ENCODE measurements at places on chromosomes 1 and 21.
A peak's percentile ranks its signal among the peaks of the same experiment; 100 is the strongest.

- peaks cover 7% of the 10 kb centered on the region for H3K36me3 ChIP-seq
- peaks cover 10% of the 10 kb centered on the region for H3K4me1 ChIP-seq
- no peak overlapping the region for H3K4me3 ChIP-seq
- H3K27me3 ChIP-seq = no peaks in the 10 kb centered on the region
Measured at GRCh38 chr1:201515895-201516294, 9.0 kb upstream of the CSRP1 start.

GRCh38 chr1:57761628-57762027 is 337.8 kb upstream of the DAB1 start:
- H3K4me1 ChIP-seq = no peaks in the 10 kb centered on the region
- H3K4me3 ChIP-seq = no peak overlapping the region
- DNase-seq = no peak
- H3K36me3 ChIP-seq = no peaks in the 10 kb centered on the region
- no peak overlapping the region for H3K27ac ChIP-seq

DNA sequence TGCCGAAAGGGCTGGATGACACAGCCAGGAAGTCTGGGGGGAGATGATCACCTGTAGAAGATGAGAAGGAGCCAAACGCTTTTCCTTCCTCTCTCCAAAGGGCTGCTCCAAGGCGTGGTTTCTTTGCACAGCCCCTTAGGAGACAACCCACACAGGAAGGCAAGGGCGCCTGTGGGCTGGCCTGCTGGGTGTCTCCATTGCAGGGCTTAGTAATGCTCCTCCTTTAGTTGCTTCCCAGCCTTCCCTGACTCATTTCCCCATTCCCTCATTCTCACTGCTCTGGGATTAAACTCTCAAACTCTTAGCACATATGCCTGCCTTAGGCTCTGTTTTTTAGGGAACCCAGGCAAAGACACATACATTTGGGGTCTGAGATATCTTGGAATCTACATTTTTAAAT is 1.7 kb upstream of the CLCA1 start:
- H3K36me3 ChIP-seq = no peaks in the 10 kb centered on the region
- H3K4me1 ChIP-seq = peaks cover 2% of the 10 kb centered on the region
- DNase-seq = no peak
- H3K27ac ChIP-seq = no peak overlapping the region
- no peaks in the 10 kb centered on the region for H3K27me3 ChIP-seq
- no peak overlapping the region for H3K4me3 ChIP-seq

- H3K4me3 ChIP-seq = no peak overlapping the region
- peaks cover 10% of the 10 kb centered on the region for H3K4me1 ChIP-seq
- peaks cover 12% of the 10 kb centered on the region for H3K36me3 ChIP-seq
- no peak for DNase-seq
- H3K27me3 ChIP-seq = no peaks in the 10 kb centered on the region
Measured at GRCh38 chr1:24442764-24443163, 27.2 kb downstream of the NIPAL3 start.

DNA sequence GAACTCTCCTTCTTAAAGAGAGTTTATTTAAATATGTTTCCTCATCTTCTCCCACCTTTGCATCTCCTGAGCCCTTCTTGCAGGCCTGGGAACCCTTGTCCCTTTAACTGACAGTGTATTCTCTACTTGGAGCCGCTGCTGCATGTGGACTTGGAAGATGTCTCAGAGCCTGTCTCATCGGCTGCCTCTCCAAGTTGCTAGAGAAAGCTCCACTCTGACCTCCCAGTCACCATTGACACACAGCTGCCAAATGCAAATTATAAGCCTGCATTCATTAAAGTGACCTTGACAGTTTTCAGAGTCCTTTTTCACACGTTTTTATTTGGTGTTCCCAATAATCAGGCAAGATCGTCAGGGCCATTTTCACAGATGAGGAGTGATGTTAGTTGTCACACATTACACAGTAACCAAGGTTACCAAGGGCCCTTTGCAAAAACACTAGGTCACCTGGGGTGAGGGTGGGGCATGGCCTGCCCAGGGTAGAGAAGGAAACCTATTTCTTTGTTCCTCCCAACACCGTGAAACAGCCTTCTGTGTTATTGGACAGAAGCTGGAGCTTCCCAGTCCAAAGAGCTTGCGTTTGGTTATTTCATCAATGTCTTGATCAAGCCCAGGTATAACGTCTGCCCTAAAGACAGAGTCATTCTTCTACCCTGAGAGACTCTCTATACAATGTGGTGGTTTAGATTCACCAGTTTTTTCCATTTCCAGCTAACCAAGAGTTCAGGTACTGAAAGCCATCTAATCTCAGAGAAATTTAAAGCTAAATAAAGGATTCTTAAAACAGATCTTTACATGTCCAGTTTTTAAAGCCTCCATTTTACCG is 164.1 kb downstream of the GALNT2 start:
- H3K27me3 ChIP-seq = no peaks in the 10 kb centered on the region
- peaks cover 14% of the 10 kb centered on the region for H3K4me1 ChIP-seq
- peak overlapping the region; percentile 39 for H3K27ac ChIP-seq
- no peak for DNase-seq
- H3K36me3 ChIP-seq = peaks cover 13% of the 10 kb centered on the region

- H3K27me3 ChIP-seq = no peaks in the 10 kb centered on the region
- peaks cover 15% of the 10 kb centered on the region for H3K36me3 ChIP-seq
- peak overlapping the region; percentile 76 for H3K27ac ChIP-seq
- peak; percentile 64 for DNase-seq
Measured at GRCh38 chr1:40185951-40186864, 25.0 kb downstream of the RLF start.

DNA sequence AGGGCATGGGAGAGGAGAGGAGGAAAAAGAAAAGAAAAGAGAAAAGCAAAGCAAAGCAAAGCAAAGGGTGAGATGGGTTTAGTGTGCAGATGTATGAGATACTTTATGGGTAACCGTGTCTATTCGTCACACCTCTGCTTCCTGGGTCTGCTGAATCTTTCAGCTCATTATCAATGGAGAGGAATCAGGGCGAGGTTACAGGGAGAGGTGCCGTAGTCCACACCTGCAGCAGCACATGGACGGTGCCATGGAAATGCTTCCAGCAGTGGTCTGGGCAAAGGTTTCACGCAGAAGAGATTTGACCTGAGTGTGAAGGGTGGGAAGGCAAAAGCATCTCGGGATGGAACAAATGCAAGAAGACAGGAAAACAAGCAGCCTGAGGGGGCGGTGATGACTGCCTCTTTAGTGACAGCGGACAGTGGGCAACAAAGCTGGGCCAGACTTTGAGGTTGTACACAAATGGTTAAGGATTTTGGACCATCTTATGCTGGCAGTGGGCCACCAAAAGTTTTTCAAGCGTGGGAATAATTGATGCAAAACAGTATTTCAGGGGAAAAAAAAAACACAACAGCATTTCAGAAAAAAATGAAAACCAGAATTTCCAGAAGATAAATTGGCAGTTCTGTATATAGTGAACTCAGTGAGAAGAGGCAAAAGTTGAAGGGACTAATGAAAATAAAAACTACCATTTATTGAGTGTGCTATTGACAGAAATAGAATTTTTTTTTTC is 19.5 kb upstream of the SRP9 start:
- H3K4me3 ChIP-seq = no peak overlapping the region
- no peak overlapping the region for H3K27ac ChIP-seq
- H3K27me3 ChIP-seq = no peaks in the 10 kb centered on the region
- no peak for DNase-seq
- H3K4me1 ChIP-seq = no peaks in the 10 kb centered on the region

GRCh38 chr1:182724215-182724614 is 39.8 kb upstream of the RGS8 start:
- H3K27me3 ChIP-seq = peaks cover 16% of the 10 kb centered on the region
- no peak overlapping the region for H3K27ac ChIP-seq
- H3K36me3 ChIP-seq = no peaks in the 10 kb centered on the region
- DNase-seq = no peak

DNA sequence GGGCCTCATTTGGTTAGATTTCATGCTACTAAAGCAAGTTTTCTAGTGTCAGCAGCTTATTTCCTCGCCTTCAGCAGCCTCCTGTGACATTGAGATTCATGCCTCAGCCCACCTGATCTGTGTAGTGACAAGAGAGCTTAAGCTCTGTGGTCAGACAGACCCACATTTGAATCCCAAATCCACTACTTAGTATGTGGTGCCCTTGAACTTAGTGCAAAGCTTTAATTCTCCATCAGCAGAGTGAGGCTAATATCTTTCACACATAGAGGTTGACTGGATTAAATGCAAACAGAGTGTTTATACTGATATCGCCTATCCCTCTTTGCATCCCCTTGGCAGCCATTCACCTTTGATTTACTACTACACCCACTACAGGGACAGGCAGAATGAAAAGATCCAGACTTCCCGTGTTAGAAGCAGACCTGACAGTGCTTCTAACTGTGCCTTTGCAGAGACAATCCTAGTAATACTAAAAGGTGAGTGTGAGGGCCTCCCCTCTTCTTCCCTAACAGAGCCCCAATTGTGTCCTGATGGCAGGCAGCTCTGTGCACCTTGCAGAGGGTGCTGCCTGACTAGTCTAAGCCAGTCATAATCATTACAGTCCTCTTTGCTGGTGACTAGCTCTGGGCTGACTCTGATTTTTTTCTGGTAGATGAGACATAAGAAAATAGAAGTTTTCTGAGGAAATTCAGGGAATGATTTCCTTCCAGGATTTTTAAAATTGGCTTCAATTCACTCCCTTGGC is 264.0 kb downstream of the CTH start:
- no peaks in the 10 kb centered on the region for H3K36me3 ChIP-seq
- no peak for DNase-seq

GRCh38 chr21:37368541-37369279 is 2.1 kb downstream of the DYRK1A start:
- H3K4me1 ChIP-seq = peaks cover 61% of the 10 kb centered on the region
- peaks cover 20% of the 10 kb centered on the region for H3K36me3 ChIP-seq
- H3K27me3 ChIP-seq = no peaks in the 10 kb centered on the region

DNA sequence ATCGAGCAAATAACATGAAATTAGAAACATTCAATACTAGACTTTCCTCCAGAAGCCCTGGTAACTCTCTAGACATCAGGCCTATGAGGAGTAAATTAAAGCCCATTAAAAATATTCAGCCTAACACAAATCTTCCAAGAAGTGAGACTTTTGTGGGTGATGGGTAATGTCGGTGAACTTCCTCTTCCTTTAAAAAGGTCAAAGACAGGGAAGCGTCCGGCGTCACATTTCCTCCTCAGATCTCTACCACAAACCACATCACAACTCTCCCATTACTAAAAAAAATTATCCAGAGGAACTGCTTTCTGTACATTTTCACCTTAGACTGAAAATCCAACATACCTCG is 1.4 kb downstream of the EIF4G3 start:
- H3K27ac ChIP-seq = peak overlapping the region; percentile 91
- DNase-seq = peak; percentile 21
- H3K27me3 ChIP-seq = no peaks in the 10 kb centered on the region
- H3K36me3 ChIP-seq = peaks cover 33% of the 10 kb centered on the region
- H3K4me1 ChIP-seq = peaks cover 27% of the 10 kb centered on the region

GRCh38 chr1:169161496-169162194 is 55.2 kb downstream of the ATP1B1 start:
- H3K36me3 ChIP-seq = peaks cover 3% of the 10 kb centered on the region
- no peaks in the 10 kb centered on the region for H3K27me3 ChIP-seq
- no peak overlapping the region for H3K27ac ChIP-seq
- H3K4me3 ChIP-seq = no peak overlapping the region
- H3K4me1 ChIP-seq = peaks cover 7% of the 10 kb centered on the region

DNA sequence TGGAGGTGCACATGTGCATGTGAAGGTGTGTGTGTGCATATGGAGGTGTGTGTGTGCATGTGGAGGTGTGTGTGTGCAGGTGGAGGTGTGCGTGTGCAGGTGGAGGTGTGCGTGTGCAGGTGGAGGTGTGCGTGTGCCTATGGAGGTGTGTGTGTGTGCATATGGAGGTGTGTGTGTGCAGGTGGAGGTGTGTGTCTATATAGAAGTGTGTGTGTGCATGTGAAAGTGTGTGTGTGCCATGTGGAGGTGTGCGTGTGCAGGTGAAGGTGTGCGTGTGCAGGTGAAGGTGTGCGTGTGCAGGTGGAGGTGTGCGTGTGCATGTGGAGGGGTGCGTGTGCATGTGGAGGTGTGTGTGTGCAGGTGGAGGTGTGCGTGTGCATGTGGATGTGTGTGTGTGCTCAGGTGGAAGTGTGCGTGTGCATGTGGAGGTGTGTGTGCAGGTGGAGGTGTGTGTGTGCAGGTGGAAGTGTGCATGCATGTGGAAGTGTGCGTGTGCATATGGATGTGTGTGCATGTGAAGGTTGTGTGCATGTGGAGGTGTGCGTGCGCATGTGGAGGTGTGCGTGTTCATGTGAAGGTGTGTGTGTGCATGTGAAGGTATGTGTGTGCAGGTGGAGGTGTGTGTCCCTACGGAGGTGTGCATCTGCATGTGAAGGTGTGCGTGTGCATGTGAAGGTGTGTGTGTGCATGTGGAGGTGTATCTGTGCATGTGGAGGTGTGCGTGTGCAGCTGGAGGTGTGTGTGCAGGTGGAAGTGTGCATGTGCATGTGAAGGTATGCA is 13.5 kb downstream of the C1orf74 start:
- H3K27ac ChIP-seq = no peak overlapping the region
- H3K27me3 ChIP-seq = no peaks in the 10 kb centered on the region
- H3K4me3 ChIP-seq = no peak overlapping the region
- no peak for DNase-seq

DNA sequence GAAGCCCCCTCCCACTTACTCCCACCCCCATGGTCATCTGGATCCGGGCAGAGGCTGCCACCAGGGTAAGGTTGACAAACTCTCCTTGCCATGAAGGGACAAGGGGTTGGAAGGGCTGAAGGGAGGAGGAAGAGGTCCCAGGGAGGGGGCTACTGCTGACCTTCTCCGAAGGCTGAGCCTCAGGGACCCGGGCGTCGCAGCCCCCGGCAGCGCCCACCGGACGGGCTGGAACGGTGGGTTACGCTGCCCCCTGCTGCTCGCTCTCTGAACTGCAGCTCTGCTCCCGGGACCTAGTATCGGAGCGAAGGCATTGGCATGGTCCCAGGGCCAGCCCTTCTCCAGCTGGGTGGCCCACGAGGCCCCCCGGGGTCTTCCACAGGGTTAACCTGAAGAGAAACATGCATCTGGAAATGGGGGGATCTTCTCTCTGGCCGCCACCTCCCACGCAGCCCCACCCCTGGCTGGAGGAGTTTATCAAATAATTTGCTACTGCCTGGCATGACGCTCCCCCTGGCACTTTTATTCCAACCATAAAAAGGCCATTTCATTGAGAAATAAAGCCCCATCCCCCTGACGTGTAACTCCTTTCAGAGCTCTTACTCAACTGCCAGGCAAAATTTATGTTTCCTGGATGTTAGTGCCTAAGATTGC is 70.4 kb upstream of the TARDBP start:
- no peaks in the 10 kb centered on the region for H3K36me3 ChIP-seq
- no peak overlapping the region for H3K4me3 ChIP-seq
- no peak overlapping the region for H3K27ac ChIP-seq
- H3K27me3 ChIP-seq = peaks cover 64% of the 10 kb centered on the region
- peak; percentile 61 for DNase-seq
- peaks cover 39% of the 10 kb centered on the region for H3K4me1 ChIP-seq

GRCh38 chr1:145906954-145907753 is 2.7 kb downstream of the ITGA10 start:
- H3K36me3 ChIP-seq = peaks cover 11% of the 10 kb centered on the region
- no peak for DNase-seq
- no peak overlapping the region for H3K27ac ChIP-seq
- H3K27me3 ChIP-seq = no peaks in the 10 kb centered on the region
- no peak overlapping the region for H3K4me3 ChIP-seq
- peaks cover 3% of the 10 kb centered on the region for H3K4me1 ChIP-seq

All from activated naive CD8-positive, alpha-beta T cell treated with anti-CD3 and anti-CD28 coated beads for 36 hours (primary cell).